ENCODE measurements at places on chromosomes 5 and 9. TPM values are rescaled to one million over a fixed set of nuclear protein-coding genes. Genes with fewer than 3 reads are reported as not detected.

- H3K27ac ChIP-seq, result no peak overlapping the region
- H3K36me3 ChIP-seq, result no peaks in the 10 kb centered on the region
- DNase-seq, result peak; percentile 61
- H3K4me1 ChIP-seq, result no peaks in the 10 kb centered on the region
Measured at GRCh38 chr5:81121836-81122630, 111.1 kb upstream of the CKMT2 start.

DNA sequence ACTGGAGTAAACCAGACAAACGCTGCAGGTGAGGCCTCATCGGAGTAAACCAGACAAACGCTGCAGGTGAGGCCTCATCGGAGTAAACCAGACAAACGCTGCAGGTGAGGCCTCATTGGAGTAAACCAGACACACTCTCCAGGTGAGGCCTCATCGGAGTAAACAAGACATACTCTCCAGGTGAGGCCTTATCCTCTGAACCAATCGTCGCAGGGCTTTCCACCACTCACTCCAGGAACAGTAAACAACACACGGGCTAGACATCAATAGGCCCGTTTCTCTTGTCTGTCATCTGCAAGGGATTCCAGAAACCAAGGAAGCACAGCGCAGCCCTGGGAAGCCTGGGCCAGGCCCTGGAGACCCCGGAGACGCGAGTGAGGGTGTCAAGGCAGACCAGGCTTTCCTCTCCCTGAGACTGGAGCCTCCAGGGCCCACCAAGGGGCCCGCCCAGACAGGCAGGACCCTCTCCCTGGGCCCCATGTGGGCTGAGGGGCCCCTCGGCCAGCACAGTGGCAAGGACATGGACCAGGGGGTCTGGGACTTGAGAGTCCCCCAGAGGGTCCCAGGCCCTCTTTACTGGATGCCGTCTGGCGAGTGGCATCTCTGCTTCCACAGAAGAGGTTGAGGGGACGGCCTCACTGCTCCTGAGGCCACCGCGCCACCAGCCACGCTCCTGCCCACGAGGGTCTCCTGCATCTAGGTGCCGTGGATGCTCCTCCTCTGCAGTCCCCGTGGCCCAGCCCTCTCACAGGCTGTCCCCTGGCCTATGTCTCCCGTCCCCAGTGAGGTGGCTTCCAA, 26.4 kb upstream of the NSMF start:
- H3K4me1 ChIP-seq, result peaks cover 2% of the 10 kb centered on the region
- H3K27me3 ChIP-seq, result peaks cover 16% of the 10 kb centered on the region
- no peak overlapping the region for H3K4me3 ChIP-seq
- no peak overlapping the region for H3K27ac ChIP-seq
- H3K36me3 ChIP-seq, result no peaks in the 10 kb centered on the region

- H3K27ac ChIP-seq, result no peak overlapping the region
- H3K4me1 ChIP-seq, result peaks cover 2% of the 10 kb centered on the region
- H3K36me3 ChIP-seq, result no peaks in the 10 kb centered on the region
- H3K4me3 ChIP-seq, result no peak overlapping the region
- peak; percentile 74 for DNase-seq
Measured at GRCh38 chr5:74648835-74649293, 8.3 kb upstream of the ENC1 start.

Gene PCDHGC5
- total RNA-seq, result 2.6 TPM
